DND-41 (cell line): ENCODE measurements at places on chromosomes 12 and 14.

DNA sequence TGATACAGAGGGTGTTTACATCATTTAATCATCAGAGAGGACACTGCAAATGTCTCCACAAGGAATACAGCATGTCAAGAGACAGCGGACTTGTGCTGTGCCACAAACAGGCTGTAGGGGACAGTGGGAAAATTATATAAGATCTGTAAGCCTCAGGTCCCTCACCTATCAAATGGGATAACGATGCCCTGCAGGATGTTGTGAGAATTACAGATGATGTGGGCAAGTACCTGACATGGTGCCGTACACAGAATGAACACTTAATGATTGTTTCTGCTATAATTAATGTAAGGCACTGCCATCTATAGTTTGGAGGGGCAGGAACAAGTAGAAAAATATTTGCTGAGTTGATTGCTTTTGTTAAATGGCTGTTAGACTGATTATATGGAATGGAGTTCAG, 81.9 kb upstream of the GTF2A1 start:
- DNase-seq: no peak

DNA sequence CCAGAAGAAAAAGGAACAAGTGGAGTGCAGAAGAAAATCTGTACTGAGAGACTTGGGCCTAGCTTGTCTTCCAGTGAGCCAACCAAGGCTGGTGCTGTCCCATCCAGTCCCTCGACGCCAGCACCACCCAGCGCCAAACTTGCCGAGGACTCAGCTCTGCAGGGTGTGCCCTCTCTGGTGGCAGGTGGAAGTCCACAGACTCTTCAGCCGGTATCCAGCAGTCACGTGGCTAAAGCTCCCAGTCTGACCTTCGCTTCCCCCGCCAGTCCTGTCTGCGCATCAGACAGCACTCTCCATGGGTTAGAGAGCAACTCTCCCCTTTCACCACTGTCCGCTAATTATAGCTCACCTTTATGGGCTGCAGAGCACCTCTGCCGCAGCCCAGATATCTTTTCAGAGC, 15.6 kb downstream of the CIPC start:
- DNase-seq: no peak

GRCh38 chr14:32449648-32450047, 120.5 kb downstream of the AKAP6 start:
- DNase-seq: no peak

DNA sequence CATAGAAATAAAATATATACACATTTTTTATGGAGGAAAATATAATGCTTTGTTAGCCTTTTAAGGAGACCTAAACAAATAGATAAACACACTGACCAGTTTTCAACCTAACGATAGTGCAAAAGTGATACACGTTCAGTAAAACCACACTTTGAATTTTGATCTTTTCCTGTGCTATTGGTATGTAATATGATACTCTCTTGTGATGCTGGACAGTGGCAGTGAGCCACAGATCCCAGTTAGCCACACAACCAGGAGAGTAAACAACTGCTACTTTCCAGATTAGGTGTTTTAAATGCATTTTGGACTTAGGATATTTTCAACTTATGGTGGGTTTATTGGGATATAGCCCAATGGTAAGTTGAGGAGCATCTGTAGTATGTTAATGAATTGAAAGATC, 243.1 kb downstream of the ERC1 start:
- DNase-seq: no peak

GRCh38 chr12:84874825-84875139, 37.8 kb downstream of the SLC6A15 start:
- no peak for DNase-seq

- no peak for DNase-seq
These were observed 71.2 kb downstream of the KCNK13 start for GRCh38 chr14:90132821-90133570.

- DNase-seq: no peak
These were observed 505.0 kb upstream of the FLRT2 start for GRCh38 chr14:85024931-85025330.

DNA sequence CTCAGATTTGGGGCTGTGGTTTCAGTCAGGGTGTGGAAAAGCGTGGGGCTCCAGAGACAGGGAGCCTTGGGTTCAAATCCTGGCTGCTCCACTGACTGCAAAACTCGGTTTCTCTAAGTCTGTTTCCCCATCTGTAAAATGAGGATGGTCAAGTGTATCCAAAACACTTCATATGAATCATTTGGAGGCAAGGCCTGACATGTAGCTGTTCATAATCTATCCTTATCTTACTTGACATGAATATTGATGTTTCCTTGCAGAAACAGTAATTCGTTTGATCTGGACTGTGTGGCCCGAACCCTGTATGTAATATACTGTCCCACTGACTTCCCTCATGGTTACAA, 1.5 kb upstream of the CCDC63 start:
- no peak for DNase-seq

DNA sequence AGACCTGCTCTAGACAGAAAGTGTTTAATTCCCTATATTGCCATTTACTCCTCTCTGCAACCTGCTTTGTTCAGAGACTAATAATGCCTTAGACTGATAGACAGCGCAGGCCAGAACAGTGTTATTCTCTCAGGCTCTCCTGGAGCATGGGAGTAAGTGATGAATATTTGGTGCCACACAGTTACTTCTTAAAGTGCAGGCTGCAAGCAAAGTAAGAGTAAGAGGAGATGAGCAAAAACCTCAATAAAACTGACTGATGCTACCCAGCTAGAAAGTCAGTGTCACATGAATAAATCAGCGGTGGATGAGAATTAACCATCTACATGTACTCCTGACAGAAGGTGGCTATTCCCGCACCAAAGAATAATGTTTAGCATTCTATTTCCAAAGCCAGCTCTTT, 9.9 kb downstream of the TRIM9 start:
- no peak for DNase-seq

- no peak for DNase-seq
These were observed 163.5 kb downstream of the DIO2 start for GRCh38 chr14:80047761-80048160.

DNA sequence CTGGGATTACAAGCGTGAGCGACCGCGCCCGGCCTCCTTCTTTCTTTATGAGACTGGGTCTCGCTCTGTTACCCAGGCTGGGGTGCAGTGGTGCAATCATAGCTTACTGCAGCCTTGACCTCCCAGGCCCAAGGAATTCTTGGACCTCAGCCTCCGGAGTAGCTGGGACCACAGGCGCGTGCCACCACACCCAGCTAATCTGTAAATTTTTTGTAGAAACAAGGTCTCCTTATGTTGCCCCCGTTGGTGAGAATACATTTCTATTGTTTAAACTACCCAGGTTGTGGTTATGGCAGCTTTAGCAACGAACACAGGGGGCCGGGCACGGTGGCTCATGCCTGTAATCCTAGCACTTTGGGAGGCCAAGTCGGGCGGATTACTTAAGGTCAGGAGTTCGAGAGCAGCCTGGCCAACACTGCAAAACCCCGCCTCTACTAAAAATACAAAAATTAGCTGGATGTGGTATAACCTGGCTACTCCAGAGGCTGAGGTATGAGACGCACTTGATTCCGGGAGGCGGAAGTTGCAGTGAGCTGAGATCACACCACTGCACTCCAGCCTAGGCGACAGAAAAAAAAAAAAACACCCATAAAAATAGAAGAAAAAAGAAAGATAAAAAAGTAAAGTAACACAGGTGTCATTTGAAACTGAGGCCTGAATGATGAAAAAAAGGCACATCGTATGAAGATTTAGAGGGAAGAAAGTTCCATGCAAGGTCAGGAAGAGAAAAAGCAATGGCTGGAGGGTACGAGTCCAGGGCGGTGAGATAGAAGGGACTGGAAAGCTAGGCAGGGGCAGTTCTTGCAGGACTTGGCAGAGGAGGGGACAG, 977 bp upstream of the TMEM120B start:
- no peak for DNase-seq

- no peak for DNase-seq
These were observed 17.2 kb downstream of the TM7SF3 start for GRCh38 chr12:26997003-26997402.

GRCh38 chr12:97701901-97702300, 239.3 kb downstream of the RMST start:
- no peak for DNase-seq

GRCh38 chr12:132837693-132838409, 9.2 kb upstream of the GOLGA3 start:
- no peak for DNase-seq

GRCh38 chr12:64730588-64730969, 28.6 kb downstream of the GNS start:
- no peak for DNase-seq

DNA sequence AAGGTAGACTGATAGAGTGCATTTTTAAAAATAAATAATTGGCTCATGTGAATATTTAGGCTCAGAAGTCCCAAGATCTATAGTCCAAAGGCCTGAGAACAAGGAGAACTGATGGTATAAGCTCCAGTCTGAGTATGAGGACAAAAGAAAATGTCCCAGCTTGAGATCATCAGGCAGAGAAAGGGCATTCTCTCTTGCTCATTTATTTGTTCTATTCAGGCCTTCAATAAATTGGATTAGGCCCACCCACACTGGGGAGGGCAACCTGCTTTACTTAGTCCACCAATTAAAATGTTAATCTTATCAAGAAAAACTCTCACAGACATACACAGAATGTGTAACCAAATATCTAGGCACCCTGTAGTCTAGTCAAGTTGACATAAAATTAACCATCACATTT, 644.4 kb upstream of the MDGA2 start:
- no peak for DNase-seq

GRCh38 chr14:99609245-99610170, 5.5 kb upstream of the CCDC85C start:
- DNase-seq: no peak

GRCh38 chr14:72476657-72477499, 417.0 kb downstream of the DPF3 start:
- peak; percentile 90 for DNase-seq

- DNase-seq: no peak
These were observed 93.3 kb downstream of the RIMBP2 start for GRCh38 chr12:130622803-130623202.

- DNase-seq: no peak
These were observed 120.9 kb downstream of the BEGAIN start for GRCh38 chr14:100466111-100466856.

- peak; percentile 30 for DNase-seq
These were observed 19.1 kb downstream of the RPAP3 start for GRCh38 chr12:47686645-47687240.

DNA sequence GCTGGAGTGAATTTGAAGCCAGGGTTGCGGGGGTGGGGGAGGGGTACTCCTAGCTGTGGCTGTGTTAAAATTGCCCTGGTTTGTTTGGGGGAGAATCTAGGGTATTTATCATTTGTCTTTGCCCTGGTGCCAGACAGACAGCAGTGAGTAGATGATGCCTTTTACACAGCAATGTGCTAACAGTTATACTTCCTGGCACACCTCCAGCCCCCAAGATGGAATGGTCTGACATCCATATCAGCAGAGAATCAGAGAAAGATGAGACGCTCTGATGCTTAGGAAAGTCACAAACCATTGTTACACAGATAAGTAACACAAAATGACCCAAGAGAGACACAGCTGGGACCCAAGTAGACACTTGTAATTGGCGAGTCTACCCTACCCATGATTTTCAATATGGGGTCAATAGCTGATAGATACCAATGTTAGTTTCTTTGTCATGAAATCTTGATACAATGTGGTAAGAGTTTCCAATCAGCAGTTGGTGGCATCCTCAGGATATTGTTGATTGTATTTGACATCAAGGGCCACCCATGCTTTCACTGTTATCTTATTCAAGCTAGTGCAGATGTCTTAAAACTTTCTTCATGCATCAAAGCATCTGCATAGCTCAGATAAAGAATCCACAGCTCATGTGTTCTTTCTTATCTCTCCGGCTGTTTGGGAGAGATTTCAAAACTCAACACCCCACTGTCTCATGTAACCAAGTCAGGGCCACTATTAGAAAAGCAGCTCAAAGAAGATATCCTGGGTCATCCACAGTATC, 2.6 kb upstream of the PRKAB1 start:
- no peak for DNase-seq

DNA sequence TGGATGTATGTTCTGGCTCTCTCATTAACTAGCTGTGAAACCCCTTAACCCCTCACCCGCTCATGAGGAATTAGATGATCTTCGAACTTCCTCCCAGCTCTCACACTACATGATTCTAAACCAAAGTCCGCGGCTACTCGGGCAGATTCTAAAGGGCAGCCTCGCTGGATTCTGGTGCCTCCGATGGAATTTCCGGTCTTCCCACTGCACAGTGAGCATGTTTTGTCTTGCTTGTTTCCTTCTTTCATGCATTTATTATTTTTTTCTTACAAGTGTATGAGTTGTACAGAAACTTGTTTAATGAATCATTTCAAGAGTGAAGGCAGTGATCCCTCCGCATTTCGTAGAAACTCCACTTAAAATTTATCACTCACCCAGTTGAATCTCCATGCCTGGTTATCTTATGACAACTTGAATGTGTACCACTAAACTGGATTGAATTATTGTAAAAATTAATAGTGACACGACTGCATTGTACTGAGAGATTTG, 4.5 kb upstream of the HCAR3 start:
- no peak for DNase-seq

DNA sequence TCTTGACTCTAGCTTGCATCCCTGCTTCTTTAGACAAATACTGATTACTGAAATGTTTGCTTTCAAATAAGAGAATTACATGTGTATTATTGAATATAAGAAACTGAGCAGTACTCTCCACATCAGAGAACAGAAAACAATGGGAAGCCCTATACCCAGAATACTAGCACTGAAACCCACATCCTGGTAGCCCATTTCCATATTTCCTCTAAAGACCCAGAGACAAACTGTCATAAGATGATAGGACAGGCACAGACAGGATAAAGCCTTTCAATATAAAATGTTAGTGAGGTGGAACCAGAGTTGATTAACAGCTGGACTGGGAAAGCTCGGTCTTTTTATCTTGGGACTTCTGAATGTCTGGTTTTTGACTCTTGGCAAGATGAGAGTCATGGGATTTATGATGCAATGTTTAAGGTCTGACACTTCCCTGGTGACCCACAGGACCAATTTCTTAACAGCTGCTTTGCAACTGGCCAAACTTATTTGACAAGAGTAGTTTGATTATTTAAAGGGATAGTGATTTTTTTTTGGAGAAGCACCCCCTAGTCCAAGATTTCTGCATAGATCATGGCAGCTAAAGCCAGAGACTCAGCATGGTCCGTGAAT, 166.9 kb upstream of the ATXN7L3B start:
- no peak for DNase-seq

GRCh38 chr12:120041386-120042231, 52.6 kb downstream of the BICDL1 start:
- no peak for DNase-seq

DNA sequence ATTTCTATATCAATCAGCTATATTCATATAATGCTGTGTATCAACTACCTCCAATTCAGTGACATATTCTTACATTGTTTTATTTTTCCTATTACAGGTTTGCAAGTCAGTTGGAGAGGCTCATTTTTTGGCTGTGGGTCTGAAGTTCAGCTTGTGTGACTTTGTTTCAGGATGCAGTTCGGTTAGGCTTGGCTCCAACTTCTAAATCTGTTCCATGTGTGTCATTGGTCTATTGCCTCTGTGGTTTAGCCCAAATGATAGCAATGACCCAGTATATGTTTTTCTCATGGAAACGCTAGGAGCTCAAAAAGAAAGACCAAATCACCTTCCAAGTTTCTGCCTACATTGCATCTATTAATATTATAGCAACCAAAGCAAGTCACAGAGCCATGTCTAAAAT, 848.6 kb upstream of the LRFN5 start:
- no peak for DNase-seq

GRCh38 chr12:11133816-11134215, 628 bp downstream of the TAS2R30 start:
- no peak for DNase-seq

- DNase-seq: peak; percentile 26
These were observed 5.0 kb upstream of the EP400 start for GRCh38 chr12:131944601-131945251.
